Activated CD8-positive, alpha-beta memory T cell treated with anti-CD3 and anti-CD28 coated beads, Interleukin-2, amount 10 ng/mL, durations not matched to agents 7 days and 5 days (primary cell): ENCODE measurements at places on chromosomes 1 and 21. TPM values are rescaled to one million over a fixed set of nuclear protein-coding genes. Genes with fewer than 3 reads are reported as not detected.

- no peak for DNase-seq
Measured at GRCh38 chr1:28249866-28250295, 9.4 kb upstream of the SESN2 start.

GRCh38 chr21:42393443-42393950, 2.4 kb downstream of the TMPRSS3 start:
- no peak for DNase-seq

Gene POFUT2
- 19.5 TPM for total RNA-seq

GRCh38 chr1:106944721-106945120, 111.8 kb upstream of the PRMT6 start:
- no peak for DNase-seq

Gene NTRK1
- 2.8 TPM for total RNA-seq

DNA sequence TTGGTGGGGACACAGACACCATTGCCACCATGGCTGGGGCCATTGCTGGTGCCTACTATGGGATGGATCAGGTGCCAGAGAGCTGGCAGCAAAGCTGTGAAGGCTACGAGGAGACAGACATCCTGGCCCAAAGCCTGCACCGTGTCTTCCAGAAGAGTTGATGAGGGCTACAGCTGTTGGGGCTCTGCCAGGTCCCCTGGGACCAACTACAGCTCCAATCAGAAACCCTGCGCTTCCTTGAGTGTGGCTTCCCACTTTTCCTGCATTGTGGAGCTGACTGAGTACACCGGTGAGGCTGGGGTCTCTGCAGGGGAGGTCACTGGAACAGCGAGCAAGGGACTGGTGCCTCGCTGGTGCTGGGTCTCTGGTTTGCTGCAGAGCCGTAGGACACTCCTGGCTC, 4.5 kb downstream of the ADPRS start:
- DNase-seq, result no peak

DNA sequence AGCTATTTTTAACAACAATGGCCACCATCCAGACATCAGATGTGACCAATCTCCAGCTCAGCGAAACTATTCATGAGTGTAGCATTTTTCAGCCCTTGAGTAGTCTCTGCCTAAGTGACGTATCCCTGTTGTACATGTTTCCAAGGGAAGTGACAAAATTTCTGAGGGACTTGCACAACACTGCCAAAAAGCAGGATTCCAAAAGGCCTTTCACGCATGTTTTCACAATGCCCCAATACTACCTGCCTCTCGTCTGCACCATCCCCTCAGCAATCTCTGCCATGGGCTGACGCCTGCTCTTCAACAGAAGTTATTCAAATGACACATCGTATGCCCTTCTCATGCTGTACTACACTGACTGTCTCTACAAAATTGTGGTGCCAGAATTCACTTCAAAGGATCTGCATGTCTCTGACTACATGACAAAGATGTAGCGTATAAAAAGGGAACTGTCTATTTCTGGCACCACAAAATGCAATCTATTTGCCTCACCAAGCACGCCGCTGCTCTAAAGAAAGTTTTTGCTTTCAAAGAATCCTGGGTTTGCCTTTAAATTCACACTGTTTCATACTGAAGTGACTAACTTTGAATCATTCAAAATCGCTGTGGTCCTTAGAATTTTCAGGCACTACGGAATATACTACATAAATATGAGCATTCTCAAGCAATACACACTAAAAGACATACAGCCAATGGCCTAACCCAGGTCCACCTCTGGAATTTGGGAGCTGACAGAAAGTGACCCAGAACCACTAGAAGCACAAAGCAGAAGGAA, 32.9 kb downstream of the JAK1 start:
- no peak for DNase-seq

Gene XPR1
- 21.9 TPM for total RNA-seq

- no peak for DNase-seq
Measured at GRCh38 chr1:85158910-85159309, 41.9 kb downstream of the SYDE2 start.
